ENCODE measurements at places on chromosomes 1 and 21.

- no peak for DNase-seq
These were observed 67.1 kb downstream of the GFI1 start for GRCh38 chr1:92419642-92420041.

GRCh38 chr1:230300322-230301301 lies 125.5 kb downstream of the PGBD5 start:
- DNase-seq: no peak

DNA sequence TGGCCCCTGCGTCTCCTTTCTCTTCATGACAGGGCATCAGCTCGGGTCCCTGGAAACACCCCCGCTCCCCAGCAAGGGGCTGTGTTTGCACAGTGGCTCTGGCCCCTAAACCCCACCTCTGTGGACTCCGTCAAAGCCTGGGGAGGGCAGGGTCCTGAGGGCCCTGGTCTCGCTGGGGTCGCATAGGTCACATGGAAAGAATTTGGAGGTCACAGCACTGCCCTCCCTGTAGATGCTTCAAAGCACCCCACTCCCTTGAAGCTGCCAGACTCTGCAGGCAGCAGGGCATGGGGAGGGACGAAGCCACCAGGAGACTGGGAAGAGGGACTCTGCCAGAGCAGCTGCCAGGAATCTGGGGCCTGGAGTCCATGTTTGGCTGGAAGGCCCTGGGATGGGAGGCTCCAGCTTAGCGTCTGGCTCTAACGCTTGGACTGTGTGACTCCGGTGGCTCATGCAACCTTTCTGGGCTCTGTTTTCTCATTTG lies 36.6 kb upstream of the ECE1 start:
- DNase-seq: no peak

- no peak for DNase-seq
These were observed 207.6 kb downstream of the S1PR1 start for GRCh38 chr1:101444381-101444780.

DNA sequence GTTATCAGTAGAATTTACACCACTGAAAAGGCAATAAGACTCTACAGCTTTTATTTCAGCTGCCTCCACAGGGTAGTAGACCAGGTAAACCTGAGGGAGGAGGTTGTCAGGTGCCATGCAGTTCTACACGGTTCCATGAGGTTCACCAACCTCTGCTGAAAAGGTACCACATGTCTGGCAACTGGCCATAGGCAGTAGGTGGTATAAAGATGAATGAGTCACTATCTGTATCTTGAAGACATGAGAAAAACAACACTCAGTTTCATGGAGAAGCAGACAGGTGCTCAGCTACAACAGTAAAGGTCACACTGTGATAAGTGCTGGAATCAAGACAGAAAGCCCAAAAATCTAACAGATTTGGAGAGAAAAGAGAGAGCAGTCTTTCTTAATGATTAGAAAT lies 145.4 kb downstream of the PTGER3 start:
- no peak for DNase-seq
